ENCODE measurements at places on chromosomes 16 and 17.

DNA sequence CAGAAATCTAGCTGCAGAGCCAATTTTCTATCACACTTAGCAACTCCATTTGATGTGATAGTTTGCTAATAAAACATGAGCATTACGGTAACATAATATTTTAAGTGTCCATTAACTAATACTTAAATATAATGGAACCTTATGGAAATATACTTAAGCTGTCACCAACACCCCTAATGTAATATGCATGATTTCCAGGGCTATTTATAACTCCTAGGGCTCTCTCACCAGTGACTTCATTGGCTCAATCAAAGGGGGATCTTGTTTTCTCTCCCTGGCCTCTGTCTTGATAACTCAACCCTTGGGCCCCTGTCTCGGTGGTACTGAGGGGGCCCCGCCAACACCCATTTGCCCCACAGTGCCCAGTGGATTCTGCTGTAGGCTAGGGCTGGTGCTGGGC lies 170.4 kb downstream of the SALL1 start:
- no peak for DNase-seq

- no peak for DNase-seq
Observed at GRCh38 chr16:28498666-28499381, 4.4 kb downstream of the APOBR start.

DNA sequence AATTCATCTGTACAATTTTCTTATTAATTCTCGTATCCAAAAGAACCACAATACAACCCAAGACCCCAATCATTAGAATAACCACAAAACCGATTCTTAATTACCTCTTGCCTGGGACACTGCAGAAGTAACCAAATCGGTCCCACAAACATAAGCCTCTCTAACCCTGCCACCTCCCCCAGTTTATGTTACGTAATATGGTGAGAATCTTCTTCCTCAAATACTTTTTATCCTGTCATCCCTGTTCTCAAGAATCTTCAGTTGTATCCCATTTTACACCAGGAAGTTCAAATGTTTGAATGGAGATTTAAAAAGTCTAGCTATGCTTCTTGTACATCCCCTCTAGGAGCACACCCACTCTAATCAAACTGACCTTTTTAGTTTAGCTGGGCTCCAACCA lies 269.3 kb upstream of the TBX2 start:
- DNase-seq, result peak; percentile 32

DNA sequence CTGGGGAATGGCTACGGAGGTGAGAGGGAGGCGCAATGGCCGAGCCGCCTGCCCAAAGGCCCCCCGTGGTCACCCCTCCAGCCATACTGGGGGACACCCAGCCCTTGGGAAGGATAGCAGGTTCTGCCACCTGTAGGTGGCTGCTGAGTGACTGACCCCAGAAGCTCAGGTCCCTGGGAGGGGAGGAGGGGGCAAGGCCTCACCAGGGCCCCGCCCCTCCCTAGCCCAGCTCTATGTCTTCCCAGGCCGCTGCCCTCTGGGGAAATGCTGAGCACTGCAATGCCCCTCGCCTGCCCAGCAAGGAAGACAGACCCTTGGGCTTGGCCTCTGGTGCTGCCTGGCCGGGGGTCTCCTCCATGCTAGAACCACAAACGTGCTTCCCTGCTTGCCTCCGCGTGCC lies 11.4 kb upstream of the CLDN9 start:
- no peak for DNase-seq

DNA sequence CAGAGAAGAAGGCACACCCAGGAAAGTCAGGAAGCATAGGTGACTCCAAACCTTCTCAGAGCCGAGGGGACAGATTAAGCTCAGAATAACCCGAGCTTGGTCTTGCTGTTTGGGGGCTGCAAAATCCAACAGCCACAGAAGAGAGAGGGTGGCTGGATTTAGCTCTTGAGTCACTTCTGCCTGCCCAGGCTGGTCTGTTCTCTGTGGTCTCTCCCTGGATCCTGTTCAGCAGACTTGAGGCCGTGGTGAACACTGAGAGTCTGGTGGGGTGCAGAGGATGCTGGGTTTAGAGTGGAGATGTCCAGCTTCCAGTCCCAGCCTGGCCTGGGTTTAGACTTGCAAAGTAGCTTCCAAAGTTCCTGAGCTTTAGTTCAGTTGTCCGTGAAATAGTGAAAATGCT lies 8.8 kb downstream of the SLC26A11 start:
- DNase-seq, result no peak

DNA sequence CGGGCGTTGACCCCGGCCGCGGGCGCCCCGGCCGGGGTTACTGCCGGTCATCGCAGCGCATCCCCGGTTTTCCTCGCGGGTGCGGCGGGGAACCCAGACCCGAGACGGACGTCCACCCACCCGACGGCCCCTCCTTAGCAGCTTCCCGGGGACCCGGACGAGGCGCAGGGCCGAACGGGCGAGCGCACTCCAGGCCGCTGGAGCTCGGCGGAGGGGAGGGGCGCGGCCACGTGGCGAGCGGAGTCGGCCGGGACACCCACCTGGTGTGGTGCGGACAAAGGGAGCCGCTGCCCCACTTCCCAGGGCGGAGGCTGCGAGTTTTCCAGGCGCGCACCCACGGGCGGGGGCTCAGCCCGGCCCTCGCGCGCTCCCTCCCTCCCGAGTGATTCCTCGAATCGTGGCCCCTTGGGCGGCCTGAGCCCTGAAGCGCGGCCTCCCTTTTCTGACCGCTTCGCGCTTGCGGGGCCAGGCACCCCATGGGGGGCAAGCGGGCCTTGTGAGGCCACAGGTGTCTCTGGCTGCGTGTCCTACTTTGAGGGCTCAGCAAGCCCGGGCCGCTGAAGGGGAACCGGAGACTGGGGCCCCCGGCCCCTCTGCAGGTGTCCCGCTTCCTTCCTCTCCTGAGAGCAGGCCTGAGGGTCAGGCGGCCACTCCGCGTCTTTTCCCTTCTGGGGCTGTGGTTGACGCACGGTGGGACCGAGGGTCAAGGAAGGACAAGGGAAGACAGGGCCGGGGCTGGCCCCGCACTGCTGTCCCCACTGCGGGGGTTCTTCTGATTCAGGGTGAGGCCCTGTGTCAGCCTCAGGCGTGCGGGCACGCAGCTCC lies 1.1 kb upstream of the FASN start:
- DNase-seq, result peak; percentile 20

- no peak for DNase-seq
Observed at GRCh38 chr16:60646631-60647030, 1389.6 kb downstream of the CDH8 start.

GRCh38 chr16:77647726-77648125 lies 74.6 kb upstream of the NUDT7 start:
- DNase-seq, result no peak

DNA sequence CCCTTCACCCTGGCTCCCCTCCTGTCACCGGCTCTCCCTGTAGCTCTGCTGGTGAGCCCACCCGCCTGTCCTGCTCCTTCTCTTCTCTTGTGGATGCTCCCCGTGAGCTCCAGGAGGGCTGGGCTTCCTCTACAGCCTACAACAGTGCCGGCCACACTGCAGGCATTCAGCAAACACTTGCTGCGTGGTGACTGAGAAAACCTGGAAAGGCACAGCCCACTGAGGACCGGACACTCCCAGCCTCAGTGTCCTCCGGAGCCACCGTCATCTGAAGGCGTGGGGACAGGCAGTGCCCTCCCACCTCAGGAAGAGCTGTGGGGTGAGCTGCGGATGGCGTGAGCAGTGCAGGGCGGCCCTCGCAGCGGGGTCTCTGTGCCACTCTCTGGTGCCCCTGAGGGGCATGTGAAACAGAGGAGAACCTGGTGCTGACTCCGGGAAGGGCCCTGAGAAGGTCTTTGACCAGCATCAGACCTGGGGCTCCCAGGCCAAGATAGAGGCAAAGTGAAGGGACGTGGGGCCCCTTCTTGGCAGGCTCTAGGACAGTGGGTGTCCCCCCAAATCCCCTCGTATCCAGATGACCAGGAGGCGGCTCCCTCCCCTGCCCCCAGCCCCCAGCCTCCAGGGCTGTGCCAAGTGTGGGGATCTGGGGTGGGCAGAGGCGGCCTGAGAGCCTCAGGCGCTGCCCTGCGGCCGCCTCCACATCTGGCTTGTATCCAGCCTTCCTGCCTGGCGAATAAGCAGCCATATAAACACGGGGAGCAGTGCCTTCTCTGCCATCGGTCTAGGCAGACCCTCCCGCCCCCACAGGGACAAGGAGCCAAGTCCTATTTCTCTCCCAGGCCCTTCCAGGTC lies 44.0 kb upstream of the PABPN1L start:
- DNase-seq, result no peak

DNA sequence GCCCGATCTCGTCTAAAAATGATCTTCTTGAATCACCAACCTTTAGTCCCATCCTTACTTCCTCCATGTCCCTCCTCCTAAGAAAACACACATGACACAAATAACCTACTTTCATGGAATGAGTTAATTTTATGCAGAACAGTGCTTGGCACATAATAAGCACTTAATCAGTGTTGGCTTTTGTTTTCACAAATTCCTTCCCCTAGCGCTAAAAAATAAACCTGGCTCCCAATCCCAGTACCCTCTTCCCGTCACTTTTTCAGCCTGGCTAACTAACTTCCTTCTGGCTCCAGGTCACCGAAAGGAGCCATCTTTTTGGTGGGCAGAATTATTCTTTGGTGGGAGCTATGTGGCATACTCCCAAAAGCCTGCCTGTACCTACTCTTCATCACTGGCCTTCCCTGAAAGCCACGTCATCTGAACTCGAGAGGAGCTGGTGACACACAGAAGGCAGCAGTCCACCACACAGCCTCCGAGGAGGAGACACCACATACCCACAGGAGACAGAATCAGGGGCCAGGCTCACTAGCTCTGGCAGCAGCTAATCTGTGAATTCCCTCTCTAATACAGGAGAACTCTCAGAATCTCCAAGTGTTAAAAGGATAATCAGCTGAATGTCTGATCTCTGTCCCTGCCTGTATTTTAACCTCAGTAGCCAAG lies 114.5 kb downstream of the SMG6 start:
- DNase-seq, result no peak

DNA sequence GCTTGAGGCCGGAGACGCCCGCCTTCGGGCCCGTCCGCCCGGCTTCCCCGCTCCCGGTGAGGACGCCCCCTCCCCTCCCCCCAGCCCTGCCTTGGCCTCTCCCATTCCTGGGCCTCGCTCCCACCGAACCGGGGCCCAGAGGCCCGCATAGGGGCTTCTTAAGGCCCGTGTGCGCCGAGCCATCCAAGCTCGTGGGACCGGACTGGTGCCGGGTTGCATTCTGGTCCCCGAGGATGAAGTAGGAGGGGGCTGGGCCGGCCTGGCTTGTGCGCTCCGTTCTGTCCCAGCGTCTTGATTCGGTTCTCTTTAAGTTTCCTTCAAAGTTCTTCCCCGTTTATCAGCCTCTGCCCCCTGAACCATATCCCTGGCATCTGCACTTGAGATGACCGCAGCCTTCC lies 488 bp downstream of the SENP3 start:
- DNase-seq, result no peak

DNA sequence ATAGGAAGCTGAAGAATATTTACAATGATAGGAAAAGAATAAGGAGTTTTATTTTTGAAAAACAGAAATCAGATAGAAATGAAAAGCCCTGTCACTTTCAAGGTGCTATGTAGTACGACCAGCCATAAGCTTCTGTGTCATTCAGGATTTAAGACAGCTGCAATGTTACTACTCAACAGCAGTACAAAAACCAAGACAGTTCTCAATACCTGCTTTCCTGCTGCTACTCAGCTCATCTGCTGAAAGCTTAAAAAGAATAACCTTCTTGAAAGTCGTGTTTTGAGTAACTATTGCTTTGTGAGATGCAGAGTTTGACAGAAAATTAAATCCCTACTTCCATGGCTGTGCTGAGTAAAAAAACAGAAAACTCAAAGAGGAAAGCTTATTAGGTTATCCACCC lies 8.7 kb downstream of the GRB2 start:
- DNase-seq, result no peak

GRCh38 chr17:82245134-82246039 lies 16.5 kb downstream of the SLC16A3 start:
- DNase-seq, result no peak

DNA sequence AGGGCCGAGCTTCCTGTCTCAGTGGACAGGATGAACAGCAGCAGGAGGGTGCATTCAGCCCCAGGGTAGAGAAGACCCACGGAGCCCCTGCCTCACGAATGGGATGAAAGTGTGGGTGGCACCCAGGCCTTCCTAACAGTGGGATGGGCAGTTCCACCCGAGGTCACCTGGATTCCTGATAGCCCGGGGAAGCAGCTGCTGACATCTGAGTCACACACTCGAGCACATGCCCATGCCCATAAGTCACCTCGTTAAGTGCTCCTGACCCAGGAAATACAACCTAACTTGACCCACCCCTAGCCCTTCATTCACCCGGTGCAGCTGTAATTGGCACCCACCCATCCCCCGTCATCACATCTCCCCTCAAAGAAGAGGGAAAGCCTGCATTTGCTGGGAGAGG lies 85.3 kb upstream of the FOXF1 start:
- DNase-seq, result no peak

DNA sequence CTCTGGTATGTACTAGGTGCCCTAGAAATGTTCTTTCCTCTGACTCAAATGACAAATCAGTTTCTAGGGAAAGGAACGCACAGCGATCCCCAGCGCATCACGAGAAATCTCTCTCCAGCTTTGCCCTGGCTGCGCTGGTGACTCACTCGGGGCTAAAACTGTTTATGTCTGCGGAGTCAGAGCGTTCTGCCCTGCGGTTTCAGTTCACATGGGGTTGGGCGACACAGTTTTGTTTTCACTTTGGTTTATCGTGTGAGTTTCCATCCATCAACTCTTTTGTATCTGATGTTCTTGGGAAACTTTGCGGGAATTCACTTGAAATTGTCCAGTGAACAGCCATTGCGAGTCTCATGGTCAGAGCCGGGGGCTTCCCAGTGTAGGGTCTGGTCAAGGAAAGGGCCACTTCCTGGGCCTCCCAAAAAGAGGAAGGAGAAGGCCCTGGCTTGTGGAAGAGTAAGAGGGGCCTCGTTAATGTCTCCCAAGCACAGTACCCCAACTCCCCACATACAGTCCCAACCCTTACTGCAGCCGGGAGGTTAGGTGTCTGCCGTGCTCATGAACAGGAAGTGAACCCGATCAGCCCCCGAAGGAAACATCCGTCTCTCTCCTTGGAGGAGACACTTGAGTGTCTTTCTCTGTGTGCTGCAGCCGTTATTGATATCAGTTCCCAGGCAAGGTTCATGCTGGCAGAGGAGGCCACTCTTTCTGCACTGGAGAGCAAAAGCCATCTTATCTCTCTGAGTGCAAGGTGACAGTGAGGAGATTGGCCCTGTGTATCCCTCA lies 643.2 kb downstream of the WWOX start:
- peak; percentile 83 for DNase-seq

DNA sequence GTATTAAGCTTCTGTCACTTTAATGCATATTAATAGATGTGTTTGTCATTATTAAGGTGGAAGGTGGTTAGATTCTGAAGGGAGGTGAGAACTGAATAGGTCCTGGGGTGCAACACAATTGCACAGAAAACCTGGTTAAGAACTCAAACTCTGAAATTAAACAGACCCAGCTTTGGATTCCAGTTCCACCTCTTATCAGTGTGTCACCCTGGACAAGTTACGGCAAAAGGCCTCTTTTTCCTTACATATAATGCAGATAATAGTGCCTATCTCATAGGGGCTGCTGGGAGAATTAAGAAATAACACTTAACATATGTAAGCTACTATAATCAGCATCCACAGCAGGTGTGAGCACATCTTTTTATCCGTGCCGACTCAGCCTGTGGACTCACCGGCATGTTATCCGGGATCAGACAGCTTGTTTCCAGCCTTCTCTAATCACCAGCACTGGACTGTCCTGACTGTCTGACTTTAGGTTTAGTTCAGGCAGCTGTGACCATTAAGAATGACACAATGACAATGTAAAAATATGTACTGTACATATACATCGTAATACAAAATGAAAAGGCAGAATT lies 31.4 kb downstream of the TEX2 start:
- DNase-seq, result no peak

- no peak for DNase-seq
Observed at GRCh38 chr17:64024215-64024654, 3.8 kb upstream of the ICAM2 start.

GRCh38 chr17:47207143-47208067 lies 1.7 kb upstream of the MYL4 start:
- no peak for DNase-seq

Data from CD14-positive monocyte (primary cell).